Activated T-cell treated with anti-CD3 and anti-CD28 coated beads, Interleukin-2, amount 50 U/mL, for 72 hours (primary cell): ENCODE measurements at places on chromosomes 2 and 18.

GRCh38 chr2:62958206-62958605 is 92.4 kb upstream of the OTX1 start:
- H3K27ac ChIP-seq: no peak overlapping the region
- no peak overlapping the region for H3K4me3 ChIP-seq
- H3K36me3 ChIP-seq: no peaks in the 10 kb centered on the region

- no peak overlapping the region for H3K27ac ChIP-seq
- no peaks in the 10 kb centered on the region for H3K4me1 ChIP-seq
- no peaks in the 10 kb centered on the region for H3K36me3 ChIP-seq
- no peak overlapping the region for H3K4me3 ChIP-seq
- no peak for DNase-seq
Observed at GRCh38 chr2:69082430-69082997, 69.5 kb downstream of the ANTXR1 start.

DNA sequence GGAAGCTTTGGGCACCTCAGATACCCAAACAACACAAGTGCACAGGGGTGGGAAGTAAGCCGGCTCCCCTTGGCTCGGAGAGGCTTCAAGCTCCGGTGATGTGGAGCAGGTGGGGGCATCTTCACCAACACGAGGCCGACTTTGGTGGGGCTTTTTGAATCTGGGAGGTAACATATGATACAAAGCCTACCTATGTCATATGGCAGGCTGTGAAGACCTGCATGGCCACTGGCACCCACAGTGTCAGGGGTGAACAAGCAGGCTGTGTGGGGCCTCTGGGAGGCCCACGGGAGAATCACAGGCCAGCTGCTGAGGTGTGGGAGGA is 109.0 kb downstream of the EIPR1 start:
- no peak overlapping the region for H3K27ac ChIP-seq
- no peaks in the 10 kb centered on the region for H3K27me3 ChIP-seq
- peaks cover 9% of the 10 kb centered on the region for H3K36me3 ChIP-seq
- no peak for DNase-seq

DNA sequence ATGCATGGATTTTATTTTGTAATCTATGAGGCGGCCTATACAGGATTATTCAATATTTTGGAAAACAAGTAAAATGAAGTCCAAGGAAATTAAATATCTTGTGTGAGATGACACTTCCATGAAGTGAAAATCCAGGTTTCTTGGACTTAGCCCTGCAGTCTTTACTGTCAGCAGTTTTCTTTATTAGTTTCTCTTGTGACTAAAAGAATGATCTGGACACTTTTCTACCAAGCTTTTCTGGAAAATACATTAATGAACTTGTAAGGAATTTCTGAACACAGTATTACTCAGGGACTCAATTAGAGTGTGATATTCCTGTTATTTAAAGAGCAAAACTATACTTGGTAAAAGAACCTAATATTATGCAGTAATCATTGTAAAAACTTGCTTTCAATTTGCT is 610.4 kb upstream of the SLC8A1 start:
- DNase-seq: no peak
- no peak overlapping the region for H3K4me3 ChIP-seq
- no peak overlapping the region for H3K27ac ChIP-seq
- no peaks in the 10 kb centered on the region for H3K36me3 ChIP-seq
- H3K4me1 ChIP-seq: no peaks in the 10 kb centered on the region

DNA sequence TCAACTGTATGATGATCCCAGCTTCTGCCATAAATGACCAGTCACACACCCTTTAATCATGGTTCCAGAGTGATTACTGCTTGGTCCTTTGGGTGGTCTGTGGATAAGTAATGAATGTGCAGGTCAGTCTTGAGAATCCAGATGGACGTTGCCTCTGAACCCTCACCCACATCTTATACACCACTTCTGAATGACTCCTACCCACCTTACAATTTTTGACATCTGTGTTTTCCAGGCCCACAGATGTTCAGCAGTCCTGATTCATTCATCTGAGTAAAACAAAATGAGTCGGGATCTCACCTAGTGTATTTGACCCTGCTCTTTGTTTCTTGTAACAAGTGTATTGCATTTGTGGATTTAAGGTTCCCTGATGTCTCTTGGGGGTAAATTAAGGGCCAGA is 194.1 kb upstream of the CCDC68 start:
- no peak overlapping the region for H3K4me3 ChIP-seq
- no peaks in the 10 kb centered on the region for H3K4me1 ChIP-seq
- H3K27ac ChIP-seq: no peak overlapping the region
- no peak for DNase-seq
- H3K27me3 ChIP-seq: peaks cover 6% of the 10 kb centered on the region

GRCh38 chr18:35032113-35032512 is 9.1 kb upstream of the MAPRE2 start:
- peaks cover 55% of the 10 kb centered on the region for H3K4me1 ChIP-seq
- no peak for DNase-seq
- peak overlapping the region; percentile 30 for H3K4me3 ChIP-seq
- H3K27me3 ChIP-seq: no peaks in the 10 kb centered on the region
- peak overlapping the region; percentile 76 for H3K27ac ChIP-seq

DNA sequence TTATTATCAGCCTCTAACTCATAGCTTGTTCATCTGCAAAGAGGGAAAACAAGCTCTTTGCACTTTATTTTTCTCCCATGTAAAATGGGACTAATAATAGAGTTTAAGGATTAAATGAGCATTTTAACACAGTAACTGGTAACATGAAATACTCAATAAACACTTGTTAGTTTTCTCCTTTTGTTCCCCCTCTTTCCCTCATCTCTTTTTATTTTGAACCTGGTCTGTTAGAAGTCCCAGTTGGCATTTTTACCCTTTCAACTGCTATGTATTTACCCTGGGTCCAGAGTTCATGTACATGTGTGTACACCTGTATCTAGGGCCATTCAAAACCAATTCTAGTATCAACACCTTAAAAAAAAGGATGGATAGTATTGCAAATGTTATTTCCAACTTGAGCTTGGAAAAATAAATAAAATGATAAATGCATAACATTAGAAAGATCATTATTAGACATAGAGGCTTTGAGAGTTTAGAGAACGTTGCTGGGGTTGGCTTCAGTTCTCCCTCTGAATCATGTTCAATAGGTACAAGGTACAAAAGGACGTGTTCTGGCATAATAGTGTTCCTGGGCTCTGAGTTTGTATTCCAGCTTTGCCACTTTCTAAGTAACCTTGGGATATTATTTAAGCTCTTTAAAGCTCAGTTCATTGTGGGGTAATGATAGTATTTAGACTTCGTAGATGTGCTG is 5.2 kb upstream of the VPS54 start:
- no peak for DNase-seq
- no peak overlapping the region for H3K27ac ChIP-seq
- H3K36me3 ChIP-seq: peaks cover 2% of the 10 kb centered on the region
- H3K27me3 ChIP-seq: no peaks in the 10 kb centered on the region
- H3K4me1 ChIP-seq: peaks cover 35% of the 10 kb centered on the region
- H3K4me3 ChIP-seq: no peak overlapping the region

- H3K36me3 ChIP-seq: no peaks in the 10 kb centered on the region
- no peak for DNase-seq
- H3K27me3 ChIP-seq: no peaks in the 10 kb centered on the region
Observed at GRCh38 chr2:234979204-234980167, 27.7 kb downstream of the SH3BP4 start.

DNA sequence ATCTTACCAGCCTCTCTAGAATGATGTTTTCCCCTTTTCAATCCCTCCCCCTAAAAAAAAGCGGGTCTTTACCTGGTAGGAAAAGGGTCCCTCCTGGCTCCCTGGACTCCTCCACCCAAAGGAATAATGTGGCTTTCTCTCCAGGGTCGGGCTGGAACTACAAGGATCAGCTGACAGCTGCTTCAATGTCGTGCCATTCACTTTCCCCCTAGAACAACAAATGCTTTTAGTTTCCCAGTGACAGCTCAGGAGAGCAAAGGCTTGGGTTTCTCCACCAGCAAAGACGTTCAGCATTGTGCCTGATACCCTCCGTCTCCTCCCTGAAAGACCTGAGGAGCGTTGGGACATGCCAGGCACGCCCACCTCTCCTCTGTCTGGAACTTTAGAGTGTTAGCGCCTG is 173.8 kb upstream of the SIX3 start:
- DNase-seq: no peak
- H3K4me1 ChIP-seq: no peaks in the 10 kb centered on the region
- H3K4me3 ChIP-seq: no peak overlapping the region
- H3K36me3 ChIP-seq: no peaks in the 10 kb centered on the region
- no peak overlapping the region for H3K27ac ChIP-seq
- H3K27me3 ChIP-seq: peaks cover 19% of the 10 kb centered on the region

DNA sequence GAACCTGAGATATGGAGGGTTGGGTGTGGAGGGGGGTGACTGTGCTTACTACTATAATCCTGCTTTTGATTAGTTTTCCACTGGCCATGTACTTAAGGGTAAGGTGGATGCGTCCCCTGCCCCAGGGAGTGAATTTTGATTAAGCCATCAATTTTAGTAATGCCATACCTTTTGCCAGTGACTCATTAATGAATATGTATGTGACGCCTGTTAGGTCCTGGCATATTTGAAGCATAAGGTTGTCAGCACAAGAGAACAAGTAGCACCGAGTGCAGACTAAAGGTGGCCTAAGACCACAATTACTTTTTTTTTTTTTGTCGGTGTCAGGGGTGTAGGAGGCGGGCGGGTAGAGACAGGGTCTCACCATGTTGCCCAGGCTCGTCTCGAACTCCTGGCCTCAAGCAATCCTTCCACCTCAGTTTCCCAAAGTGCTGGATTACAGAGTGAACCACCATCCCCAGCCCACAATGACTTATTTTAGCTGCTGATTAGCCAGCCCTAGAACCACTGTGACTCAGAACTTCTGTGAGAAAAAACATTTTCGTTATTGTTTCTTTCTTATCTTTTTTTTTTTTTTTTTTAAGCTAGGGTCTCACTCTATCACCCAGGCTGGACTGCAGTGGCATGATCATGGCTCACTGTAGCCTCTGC is 7.0 kb downstream of the TANC1 start:
- DNase-seq: no peak
- H3K27me3 ChIP-seq: peaks cover 47% of the 10 kb centered on the region
- H3K27ac ChIP-seq: no peak overlapping the region
- H3K4me3 ChIP-seq: no peak overlapping the region

GRCh38 chr2:232568161-232568560 is 17.7 kb downstream of the EIF4E2 start:
- no peak overlapping the region for H3K4me3 ChIP-seq
- no peak overlapping the region for H3K27ac ChIP-seq
- DNase-seq: no peak
- peaks cover 4% of the 10 kb centered on the region for H3K36me3 ChIP-seq
- H3K27me3 ChIP-seq: no peaks in the 10 kb centered on the region
- peaks cover 4% of the 10 kb centered on the region for H3K4me1 ChIP-seq

- no peaks in the 10 kb centered on the region for H3K27me3 ChIP-seq
- no peaks in the 10 kb centered on the region for H3K36me3 ChIP-seq
- DNase-seq: no peak
- H3K4me3 ChIP-seq: no peak overlapping the region
Observed at GRCh38 chr2:213763354-213763753, 479.1 kb downstream of the SPAG16 start.

GRCh38 chr2:40346535-40347354 is 105.1 kb downstream of the SLC8A1 start:
- H3K27me3 ChIP-seq: no peaks in the 10 kb centered on the region
- no peaks in the 10 kb centered on the region for H3K36me3 ChIP-seq
- DNase-seq: no peak
- H3K4me3 ChIP-seq: no peak overlapping the region
- no peak overlapping the region for H3K27ac ChIP-seq
- H3K4me1 ChIP-seq: no peaks in the 10 kb centered on the region

- no peak overlapping the region for H3K27ac ChIP-seq
- no peak overlapping the region for H3K4me3 ChIP-seq
- no peaks in the 10 kb centered on the region for H3K36me3 ChIP-seq
- H3K27me3 ChIP-seq: peaks cover 25% of the 10 kb centered on the region
- DNase-seq: no peak
Observed at GRCh38 chr2:165825041-165825440, 31.0 kb upstream of the GALNT3 start.

- no peak for DNase-seq
- peaks cover 34% of the 10 kb centered on the region for H3K27me3 ChIP-seq
- no peak overlapping the region for H3K4me3 ChIP-seq
- H3K27ac ChIP-seq: no peak overlapping the region
Observed at GRCh38 chr18:23733895-23734294, 44.6 kb downstream of the LAMA3 start.

DNA sequence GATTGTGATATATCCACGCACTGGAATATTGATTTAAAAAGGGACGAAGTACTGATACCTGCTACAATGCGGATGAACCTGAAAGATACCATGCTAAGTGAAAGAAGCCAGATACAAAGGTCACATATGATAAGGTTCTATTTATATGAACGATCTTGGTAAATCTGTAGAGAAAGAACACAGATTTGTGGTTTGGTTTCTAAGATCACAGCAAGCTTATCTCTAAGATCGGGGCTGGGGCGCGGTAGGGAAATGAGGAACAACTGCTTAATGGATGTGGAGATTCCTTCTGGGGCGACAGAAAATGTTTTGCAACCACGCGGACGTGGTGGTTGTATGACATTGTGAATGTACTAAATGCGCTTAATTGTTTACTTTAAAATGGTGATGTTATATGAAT is 60.1 kb downstream of the NEDD4L start:
- no peak overlapping the region for H3K4me3 ChIP-seq
- DNase-seq: no peak

GRCh38 chr2:18119883-18120282 is 241.4 kb downstream of the KCNS3 start:
- H3K4me1 ChIP-seq: no peaks in the 10 kb centered on the region
- no peaks in the 10 kb centered on the region for H3K36me3 ChIP-seq
- no peak overlapping the region for H3K27ac ChIP-seq
- no peak overlapping the region for H3K4me3 ChIP-seq

- H3K4me1 ChIP-seq: no peaks in the 10 kb centered on the region
- no peak for DNase-seq
- peaks cover 30% of the 10 kb centered on the region for H3K27me3 ChIP-seq
- H3K4me3 ChIP-seq: no peak overlapping the region
- H3K27ac ChIP-seq: no peak overlapping the region
Observed at GRCh38 chr2:239027391-239028252, 179.7 kb downstream of the TWIST2 start.

GRCh38 chr18:54154231-54154630 is 70.2 kb downstream of the MBD2 start:
- H3K27me3 ChIP-seq: no peaks in the 10 kb centered on the region
- DNase-seq: no peak
- no peak overlapping the region for H3K4me3 ChIP-seq
- H3K4me1 ChIP-seq: peaks cover 36% of the 10 kb centered on the region
- H3K36me3 ChIP-seq: peaks cover 19% of the 10 kb centered on the region
- H3K27ac ChIP-seq: no peak overlapping the region

GRCh38 chr2:16950436-16950835 is 284.8 kb upstream of the CYRIA start:
- DNase-seq: no peak
- H3K4me3 ChIP-seq: no peak overlapping the region
- H3K27ac ChIP-seq: no peak overlapping the region
- H3K27me3 ChIP-seq: no peaks in the 10 kb centered on the region

- peaks cover 2% of the 10 kb centered on the region for H3K36me3 ChIP-seq
Observed at GRCh38 chr2:54944724-54945326, 105.4 kb downstream of the RTN4 start.

DNA sequence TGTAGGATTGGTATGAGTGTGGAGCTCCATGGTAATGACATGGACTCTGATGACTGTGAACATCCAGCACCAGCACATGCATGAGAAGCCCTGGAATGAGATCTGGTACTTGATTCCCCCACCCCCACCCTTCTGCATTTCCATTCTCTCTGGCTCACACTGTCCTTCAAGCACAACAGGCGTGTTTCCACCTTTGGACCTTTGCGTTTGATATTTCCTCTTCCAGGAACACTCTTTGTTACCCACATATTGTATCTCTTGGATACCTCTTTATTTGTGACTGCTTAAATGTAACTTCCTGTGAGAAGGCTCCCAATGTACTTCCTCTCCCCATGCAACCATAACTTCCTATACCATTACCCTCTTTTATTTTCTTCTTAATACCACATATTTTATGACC is 263.8 kb downstream of the HNMT start:
- H3K36me3 ChIP-seq: no peaks in the 10 kb centered on the region
- H3K27ac ChIP-seq: no peak overlapping the region
- H3K27me3 ChIP-seq: no peaks in the 10 kb centered on the region
